NT2/D1 (cell line): ENCODE measurements at places on chromosomes 1 and 21.

DNA sequence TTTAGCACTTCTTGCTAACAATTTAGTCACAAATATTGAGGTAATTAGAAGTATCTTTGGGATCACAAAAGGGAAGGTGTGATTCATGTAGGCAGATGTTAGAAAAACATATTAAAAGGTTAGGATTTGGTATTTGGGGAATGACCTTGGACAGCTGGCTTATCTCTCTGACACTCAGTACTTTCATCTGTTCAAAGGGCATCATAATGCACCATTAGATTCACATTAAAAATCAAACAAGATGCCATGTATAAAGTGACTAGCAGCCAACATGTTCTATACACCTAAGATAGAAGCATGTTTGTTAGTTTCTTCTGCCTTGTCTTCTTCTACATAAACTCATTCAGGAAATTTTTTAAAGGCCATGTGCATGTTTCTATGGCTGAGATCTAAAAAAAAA is 56.5 kb upstream of the ESRRG start:
- no peak for DNase-seq

GRCh38 chr1:19205403-19205802 is 4.7 kb downstream of the UBR4 start:
- DNase-seq: no peak

DNA sequence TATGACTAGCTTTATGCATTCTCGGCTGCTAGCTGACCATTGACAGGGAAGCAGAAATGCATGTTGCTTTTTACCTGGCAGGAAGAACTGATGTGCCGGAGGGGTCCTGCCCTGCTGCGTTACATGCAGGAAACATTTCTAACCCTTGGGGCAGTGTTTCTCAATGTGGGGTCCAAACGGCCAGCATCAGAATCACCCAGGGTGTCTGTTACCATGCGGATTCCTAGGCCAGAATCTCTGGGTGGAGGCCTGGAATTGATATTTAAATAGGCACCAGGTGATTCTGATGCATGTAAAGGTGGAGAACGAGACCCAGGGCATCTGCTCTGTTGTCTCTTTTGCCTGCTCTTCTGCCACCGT is 182.7 kb downstream of the PCP4 start:
- DNase-seq: peak; percentile 49

DNA sequence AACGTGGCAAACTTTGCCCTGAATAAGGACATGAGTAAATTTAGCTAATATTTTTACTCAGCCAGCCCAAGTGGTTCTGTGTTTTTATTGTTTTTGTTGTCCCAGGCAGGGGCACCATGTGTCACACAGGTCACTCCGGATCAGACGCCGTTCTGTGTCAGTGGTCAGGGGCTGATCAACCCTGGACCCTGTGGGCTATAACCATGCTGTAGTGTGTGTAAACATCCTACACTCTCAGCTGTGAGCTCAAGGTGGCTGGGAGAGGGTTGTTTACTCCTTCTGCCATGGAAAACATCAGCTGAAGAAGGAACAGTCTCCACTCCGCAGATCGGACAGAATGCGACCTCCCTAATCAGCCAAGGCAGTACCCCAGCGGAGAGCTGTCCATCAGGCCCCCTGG is 26.5 kb upstream of the KCNQ4 start:
- DNase-seq: no peak

- no peak for DNase-seq
These were observed 257.0 kb upstream of the TMEM51 start for GRCh38 chr1:14896381-14897079.

DNA sequence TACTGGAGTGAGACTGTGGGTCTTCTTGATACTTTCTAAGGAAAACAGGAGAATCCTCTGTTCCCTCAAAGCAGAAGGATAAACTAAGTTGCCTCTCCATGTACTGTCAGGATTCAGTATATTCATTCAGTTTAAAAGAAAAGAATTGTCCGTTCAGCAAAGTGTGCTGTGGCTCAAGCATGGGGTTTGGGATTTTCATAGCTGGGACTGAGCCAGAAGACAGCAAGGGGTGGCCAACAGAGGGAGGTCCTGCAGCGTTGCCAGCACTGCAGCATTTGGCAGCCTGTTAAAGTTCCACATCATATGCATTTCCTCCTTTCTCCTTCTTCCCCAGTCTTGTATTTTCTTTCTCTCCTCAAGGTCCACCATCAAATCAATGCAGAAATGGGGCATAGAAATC is 75.1 kb downstream of the DTL start:
- DNase-seq: no peak

DNA sequence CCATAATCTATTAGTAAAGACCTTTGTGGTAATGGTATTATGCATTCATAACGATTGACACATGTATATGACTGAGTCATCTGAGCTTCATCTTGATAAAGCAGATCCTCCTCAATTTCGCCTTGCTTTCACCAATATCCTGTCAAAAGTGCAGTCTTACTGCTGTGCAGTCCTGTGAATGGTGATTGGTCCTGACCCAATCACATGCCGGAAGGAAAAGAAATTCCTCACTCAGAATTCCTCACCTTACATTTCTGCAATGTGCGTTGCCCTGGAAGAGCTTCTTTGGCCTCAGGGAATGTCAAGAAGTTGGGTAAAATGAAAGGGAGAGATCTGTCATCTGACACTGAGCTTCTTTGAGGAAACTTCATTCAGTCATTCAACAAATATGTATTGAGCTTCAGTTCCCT is 121.0 kb upstream of the TSPAN2 start:
- DNase-seq: no peak

DNA sequence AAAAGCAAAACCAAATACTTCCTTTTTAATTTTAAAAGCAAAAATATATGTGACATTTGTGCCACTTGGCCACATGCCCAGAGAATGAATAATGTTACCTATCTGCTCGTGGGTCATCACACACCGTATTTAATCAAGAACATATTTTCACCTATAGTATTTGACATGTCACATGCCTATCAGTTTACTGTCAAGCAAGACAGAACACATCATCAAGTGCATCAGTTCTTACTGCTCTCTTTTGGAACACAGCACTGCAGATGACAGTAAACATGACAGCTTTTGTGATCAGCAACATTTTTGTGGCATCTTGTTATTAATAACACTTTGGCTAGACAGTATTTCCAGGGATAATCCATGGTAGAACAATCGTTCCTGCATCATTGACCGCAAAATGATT is 134.4 kb downstream of the LRRC7 start:
- no peak for DNase-seq

GRCh38 chr1:186183219-186183618 is 191.8 kb downstream of the TPR start:
- DNase-seq: no peak

- no peak for DNase-seq
These were observed 17.6 kb downstream of the RNF11 start for GRCh38 chr1:51253691-51254090.

- DNase-seq: no peak
These were observed 248.9 kb downstream of the PLPP3 start for GRCh38 chr1:56330391-56331026.
